Thymus (tissue), 14 donors: ENCODE measurements at places on chromosomes 7 and 10.
A peak's percentile ranks its signal among the peaks of the same experiment; 100 is the strongest.

GRCh38 chr10:59682986-59683937 lies 26.4 kb downstream of the SLC16A9 start:
- no peak for DNase-seq

DNA sequence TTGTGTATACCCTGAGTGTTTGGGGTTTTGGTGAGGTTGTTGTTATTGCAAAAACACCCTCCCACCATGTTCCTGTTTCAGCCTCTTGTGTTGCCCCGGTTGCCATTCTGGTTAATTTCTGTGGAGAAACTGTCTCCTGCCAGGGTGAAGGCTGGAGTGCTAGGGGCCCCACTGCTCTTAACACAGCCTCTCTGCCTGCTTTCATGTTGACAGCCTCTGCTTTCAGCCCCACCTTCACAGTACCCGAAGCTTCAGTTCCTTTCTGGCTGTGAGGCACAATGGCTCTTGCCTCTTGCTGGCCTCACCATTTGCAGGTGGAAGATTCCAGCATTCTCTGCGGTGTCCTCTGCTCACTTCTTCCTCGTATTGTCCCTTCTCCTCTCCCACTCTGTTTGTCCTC lies 19.2 kb downstream of the SLC18A2 start:
- DNase-seq = no peak

- DNase-seq = no peak
These were observed 130.1 kb downstream of the COBL start for GRCh38 chr7:51186531-51186930.

- DNase-seq = no peak
These were observed 1.1 kb downstream of the KIAA1217 start for GRCh38 chr10:24209946-24210491.

DNA sequence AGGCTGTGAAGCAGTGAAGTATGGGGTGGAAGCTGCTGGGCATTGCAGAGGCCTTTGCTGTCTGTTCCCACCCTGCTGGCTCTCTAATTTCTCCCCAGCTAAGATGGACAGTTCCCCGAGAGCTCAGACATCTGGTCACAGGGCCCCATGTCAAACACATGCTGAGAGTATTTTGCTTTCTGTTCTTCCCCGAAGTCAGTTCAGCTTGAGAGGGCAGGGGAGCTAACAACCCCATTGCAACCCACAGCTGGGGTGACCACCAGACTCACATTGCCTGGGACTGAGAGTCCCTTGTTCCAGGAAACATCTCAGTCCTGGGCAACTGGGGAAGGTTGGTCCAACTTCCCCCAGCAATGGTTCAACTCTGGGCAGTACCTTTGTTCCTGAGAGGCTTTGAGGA lies 52.8 kb downstream of the ABCA13 start:
- DNase-seq = no peak

DNA sequence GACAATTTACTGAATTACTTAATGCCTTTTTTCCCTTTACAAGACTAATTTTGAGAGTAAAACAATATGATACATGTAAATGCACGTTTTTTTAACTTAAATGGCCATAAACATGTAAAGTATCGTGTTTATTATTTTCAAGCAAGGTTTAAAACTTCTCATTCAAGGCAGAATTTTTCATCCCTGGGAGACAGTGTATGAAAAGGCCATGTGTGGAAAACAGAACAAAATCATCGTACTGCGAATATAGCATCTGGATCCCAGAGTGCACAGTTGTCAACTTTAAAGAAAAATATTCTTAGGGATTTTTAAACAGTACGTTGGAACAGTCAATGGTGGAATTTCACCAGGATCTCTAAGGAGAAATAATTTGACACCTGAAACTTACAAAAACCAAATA lies 1.1 kb upstream of the RAB11FIP2 start:
- no peak for DNase-seq

- DNase-seq = peak; percentile 12
These were observed 55.0 kb downstream of the GBF1 start for GRCh38 chr10:102300278-102300843.

- no peak for DNase-seq
These were observed 6.8 kb downstream of the PON1 start for GRCh38 chr7:95317546-95317945.
